Dermis microvascular lymphatic vessel endothelial cell (primary cell): ENCODE measurements at places on chromosomes 2 and 18. TPM values are rescaled to one million over a fixed set of nuclear protein-coding genes. Genes with fewer than 3 reads are reported as not detected.

- DNase-seq: no peak
Observed at GRCh38 chr2:52311862-52312261, 1279.9 kb upstream of the NRXN1 start.

DNA sequence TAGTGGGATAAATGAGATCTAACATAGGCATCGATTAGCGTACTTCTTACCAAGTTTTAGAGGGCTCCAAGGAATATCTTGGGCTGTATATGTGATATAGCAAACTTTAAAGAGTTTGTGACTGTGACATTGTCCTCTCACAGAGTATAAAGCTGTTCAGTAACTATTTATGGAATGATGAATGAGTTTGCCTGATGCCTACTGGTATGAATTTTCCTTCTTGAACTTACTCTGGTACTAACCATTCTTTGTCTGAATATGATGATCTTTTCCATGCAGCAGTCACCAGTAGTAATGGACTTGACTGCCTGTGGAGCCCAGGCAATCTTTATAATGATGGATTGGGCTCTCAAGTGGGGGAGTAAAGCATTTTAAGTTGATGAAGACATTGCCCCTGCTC, 120.5 kb downstream of the PARD3B start:
- DNase-seq: no peak

- DNase-seq: no peak
Observed at GRCh38 chr2:227577555-227577954, 21.1 kb upstream of the SCYGR2 start.

GRCh38 chr18:68417826-68418225, 297.1 kb downstream of the TMX3 start:
- DNase-seq: no peak

GRCh38 chr2:231662028-231662810, 46.1 kb upstream of the PTMA start:
- peak; percentile 96 for DNase-seq

The KCNJ3 gene
- total RNA-seq: not detected in 2 replicates
